Mononuclear cell (primary cell): ENCODE measurements at places on chromosomes 2 and 18. TPM values are rescaled to one million over a fixed set of nuclear protein-coding genes. Genes with fewer than 3 reads are reported as not detected.

SIX3 gene
- total RNA-seq, result not detected

ATOH8 gene
- 1.3 TPM for total RNA-seq

NT5DC4 gene
- total RNA-seq, result not detected

GPR17 gene
- total RNA-seq, result not detected

GPR75 gene
- total RNA-seq, result 3.3 TPM

TBR1 gene
- total RNA-seq, result 0.10 TPM

PFN4 gene
- not detected for total RNA-seq

ZSWIM2 gene
- not detected for total RNA-seq

PIAS2 gene
- 46.8 TPM for total RNA-seq

SPC25 gene
- total RNA-seq, result 1.3 TPM

TET3 gene
- 21.0 TPM for total RNA-seq

IL1F10 gene
- total RNA-seq, result not detected

MLPH gene
- total RNA-seq, result not detected

SERPINB2 gene
- total RNA-seq, result 143 TPM

FAM228B gene
- total RNA-seq, result 26.2 TPM

RAB3GAP1 gene
- total RNA-seq, result 72.3 TPM

CTNNA2 gene
- not detected for total RNA-seq

CARF gene
- total RNA-seq, result 12.5 TPM

FOXI3 gene
- total RNA-seq, result not detected

PCARE gene
- under 0.01 TPM for total RNA-seq

LINC00305 gene
- not detected for total RNA-seq

DSG2 gene
- 0.21 TPM for total RNA-seq

CSRNP3 gene
- under 0.01 TPM for total RNA-seq

MOGAT1 gene
- total RNA-seq, result not detected

UGT1A4 gene
- total RNA-seq, result not detected
